ENCODE measurements at places on chromosomes 5 and 9.

- no peak for DNase-seq
Observed at GRCh38 chr9:137809040-137809576, 68.5 kb upstream of the CACNA1B start.

- DNase-seq = no peak
Observed at GRCh38 chr9:75120686-75121085, 32.4 kb downstream of the OSTF1 start.

DNA sequence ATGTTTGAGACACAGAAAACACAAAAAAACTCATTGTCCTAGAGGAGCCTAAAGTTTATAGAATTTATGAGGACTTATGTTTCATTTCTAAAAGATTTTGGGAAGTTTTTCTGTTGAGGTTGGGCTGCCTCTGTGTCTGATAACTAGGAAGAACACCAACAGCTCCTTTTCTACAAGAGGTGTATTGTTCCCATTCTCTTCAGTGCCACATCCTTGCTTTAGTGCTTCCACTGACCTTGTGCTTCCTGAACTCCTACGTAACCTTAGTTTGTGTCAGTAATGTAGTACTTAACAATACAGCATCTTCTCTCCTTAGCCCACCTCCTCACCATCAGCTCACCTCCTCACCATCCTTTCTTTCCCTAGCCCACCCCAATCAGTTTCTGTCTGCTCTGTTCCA lies 117.3 kb upstream of the TNC start:
- DNase-seq = no peak

DNA sequence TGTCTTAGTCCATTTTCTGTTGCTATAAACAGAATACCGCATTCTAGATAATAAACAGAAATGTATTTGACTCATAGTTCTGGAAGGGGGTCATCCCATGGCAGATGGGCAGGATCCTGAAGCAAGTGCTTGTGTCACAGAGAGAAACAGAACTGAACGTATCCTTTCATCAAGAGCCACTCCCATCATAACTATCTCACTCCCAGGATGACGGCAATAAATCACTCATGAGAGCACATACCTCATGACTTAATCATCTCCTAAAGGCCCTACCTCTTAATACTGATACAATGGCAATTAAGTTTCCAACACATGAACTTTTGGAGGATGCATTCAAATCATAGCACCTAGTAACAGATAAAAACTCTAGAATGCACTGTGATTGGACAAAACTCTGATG lies 142.9 kb downstream of the CAMK4 start:
- DNase-seq = no peak

GRCh38 chr9:119368179-119368578 lies 1.1 kb downstream of the BRINP1 start:
- no peak for DNase-seq

DNA sequence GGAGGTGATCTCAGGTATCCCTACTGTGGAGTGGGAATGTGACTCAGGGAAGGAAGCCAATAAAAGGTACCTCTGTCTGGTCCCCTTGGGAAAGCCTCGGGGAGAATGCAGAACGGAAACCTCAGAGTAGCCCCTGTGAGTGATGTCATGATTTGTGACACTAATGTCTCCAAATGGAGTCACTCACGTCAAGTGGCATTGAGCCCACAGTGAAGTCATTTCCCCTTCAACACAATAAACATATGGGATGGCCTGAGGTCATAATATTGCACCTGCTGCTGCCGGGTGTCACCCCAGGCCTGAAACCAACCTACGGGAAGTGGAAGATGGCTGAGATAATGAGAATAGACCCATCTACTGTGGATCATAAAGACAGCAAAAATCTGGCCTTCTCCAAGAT lies 75.9 kb upstream of the GOLM1 start:
- DNase-seq = no peak

DNA sequence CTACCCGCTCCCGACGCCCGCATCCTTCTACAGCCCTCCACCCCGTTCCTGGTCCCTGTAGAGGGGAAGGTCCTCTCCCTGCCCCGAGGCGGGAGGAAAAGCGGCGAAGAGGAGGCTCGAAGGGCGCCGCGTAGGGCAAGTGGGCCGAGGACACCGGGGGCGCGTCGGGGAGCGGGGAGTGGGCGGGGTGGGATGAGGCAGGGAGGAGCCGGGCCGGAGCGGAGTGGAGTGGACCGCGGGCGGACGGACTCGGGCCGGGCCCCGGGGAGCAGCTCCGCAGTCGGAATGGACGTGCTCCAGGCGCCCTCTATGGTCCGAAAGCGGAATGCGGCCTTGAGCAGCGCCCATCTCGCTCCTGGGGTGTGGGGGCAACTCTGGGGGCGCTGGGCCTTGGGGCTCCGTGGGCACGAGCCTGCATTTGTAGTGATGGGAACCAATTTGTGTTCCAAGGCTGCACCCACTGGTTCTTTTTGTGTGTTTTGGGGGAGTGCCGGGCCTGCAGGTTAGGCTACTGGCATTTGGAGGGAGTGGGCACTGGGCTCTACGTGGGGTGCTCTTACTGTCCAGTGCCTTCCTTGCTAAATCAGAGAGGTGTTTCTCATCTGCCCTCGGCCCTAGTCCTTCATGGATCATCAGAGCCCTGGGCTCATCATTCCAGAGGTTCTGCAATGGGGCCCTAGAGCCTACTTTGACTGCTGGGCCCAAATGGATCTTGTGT lies 7.3 kb downstream of the IRX1 start:
- no peak for DNase-seq

DNA sequence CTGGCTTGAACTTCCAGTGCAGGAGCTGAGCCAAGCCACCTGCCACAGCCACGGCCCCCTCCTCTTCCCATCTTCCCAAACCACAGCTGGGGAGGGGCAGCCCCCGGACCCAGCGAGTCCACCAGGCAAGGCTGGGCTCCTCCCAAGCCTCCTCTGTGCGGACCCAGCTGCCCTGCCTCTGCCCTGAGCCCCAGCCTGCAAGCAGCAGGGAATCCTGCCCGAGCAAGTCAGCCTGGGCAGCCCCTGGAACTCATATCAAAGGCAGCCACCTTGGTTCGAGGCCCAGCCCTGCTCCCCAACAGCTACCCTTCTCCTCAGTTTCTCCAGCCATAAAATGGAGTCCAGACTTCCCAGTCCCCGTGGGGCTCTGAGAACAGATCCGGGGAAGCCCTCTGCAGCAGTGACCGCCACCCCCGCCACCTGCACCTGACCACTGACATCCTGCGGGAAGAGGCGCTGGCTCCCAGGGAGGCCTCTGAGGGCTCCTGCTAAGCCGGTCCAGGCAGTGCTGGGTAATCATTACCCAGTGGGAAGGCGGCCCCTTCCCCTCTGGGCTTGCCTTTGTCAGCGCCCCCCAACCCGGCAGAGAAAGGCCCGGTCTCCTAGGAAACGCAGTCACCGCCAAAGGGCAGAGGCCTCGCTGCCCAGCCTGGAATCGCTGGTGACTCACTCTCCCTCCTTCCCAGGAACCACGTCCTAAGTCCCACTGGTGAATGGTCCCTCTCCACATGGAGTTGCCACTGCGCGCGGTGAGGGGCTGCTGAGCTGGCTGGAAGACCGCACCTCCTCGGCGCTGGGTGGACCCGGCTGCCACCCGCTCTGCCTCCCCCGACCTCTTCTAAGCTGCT lies 1.5 kb downstream of the VAV2 start:
- DNase-seq = no peak

DNA sequence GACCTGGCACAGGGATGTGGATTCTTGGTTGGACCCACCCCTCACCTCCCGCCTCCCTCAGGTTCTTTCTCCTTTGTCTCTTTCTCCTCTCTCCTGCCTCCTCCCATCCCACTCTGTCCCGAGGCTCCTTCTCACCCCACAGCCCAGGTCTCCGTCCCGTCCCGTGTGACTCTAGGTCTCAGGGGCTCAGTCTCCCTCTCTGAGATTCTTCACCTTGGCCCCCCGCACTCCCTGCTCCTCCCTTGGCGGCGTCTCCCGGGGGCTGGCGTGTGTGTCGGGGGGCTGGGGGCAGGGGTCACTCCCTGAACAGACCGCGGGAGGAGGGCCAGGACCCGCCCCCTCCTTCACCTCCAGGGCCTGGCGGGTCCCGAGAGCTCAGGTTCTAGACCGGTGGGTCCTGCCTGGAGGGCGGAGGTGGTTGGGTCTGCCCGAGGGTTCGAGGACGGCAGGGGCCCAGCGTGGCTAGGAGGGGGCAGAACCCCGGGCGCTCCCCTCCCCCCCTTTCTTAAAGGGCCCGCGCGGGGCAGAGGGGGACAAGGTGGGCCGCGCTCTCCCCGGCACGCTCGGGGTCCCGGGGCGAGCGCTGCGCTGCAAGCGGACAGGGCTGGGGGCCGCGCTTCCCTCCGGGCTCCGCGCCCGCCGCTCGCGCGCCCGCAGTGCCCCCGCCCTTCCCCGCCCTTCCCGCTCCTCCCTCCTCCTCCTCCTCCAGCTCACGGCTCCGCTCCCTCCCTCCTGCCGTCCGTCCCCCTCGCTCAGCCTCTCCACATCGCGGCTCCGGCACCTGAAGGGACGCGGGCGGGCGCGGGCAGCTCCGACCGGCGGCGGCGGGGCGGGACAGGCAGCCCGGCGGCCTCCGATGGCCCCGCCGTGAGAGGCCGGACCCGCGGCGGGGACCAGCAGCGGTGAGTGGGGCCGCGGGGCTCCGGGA lies at the start of gene PSD2:
Gene PSD2, plus strand, starts transcription at position 735 of the 928 bp plus-strand sequence. CDS start 13,633 bp downstream, outside the sequence.
- no peak for DNase-seq

DNA sequence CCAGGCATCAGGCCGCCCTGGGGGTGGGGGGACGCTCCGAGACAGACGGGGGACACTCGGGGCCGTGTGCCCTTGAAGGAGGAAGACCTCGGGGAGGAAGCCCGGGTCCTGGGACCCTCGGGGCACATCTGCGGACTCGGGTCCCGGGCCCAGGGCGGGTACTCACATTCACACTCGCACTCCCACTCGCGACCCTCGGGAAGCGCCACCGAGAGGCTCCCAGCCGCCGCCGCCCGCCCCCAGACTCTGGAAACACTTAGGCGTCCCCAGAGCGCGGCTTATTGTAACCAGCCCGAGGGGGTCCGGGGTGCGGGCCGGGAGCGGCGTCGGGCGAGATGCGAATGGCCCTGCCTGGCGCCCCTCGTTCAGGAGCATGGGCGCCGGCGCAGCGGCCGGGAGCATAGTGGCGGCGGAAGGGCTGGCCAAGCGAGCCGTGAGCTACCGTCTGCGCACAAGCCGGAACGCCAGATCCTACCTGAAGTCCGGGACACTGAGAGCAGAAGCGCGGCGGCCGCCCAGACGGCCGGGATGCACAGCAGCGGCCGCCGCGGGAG lies 559 bp downstream of the ROR2 start:
- no peak for DNase-seq

DNA sequence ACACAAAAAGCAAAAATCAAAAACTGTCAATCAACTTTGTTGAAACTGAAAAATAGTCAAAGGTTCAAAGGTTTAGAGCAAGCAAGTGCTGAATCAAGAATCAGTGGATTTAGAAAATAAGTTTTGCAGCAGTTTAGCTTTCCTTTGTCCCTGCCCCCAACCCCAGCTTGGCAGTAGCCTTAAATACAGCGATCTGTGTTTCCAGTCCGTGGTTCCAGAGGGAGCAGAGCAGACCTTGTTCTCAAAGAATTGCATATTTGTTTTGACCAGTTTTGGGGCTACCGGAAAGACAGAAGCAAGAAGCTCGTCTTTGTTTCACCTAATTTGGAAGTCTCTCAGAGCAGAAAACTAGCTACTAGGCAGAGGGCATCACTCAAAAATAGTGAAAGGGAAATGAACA lies 57.2 kb upstream of the PRDM9 start:
- DNase-seq = no peak

DNA sequence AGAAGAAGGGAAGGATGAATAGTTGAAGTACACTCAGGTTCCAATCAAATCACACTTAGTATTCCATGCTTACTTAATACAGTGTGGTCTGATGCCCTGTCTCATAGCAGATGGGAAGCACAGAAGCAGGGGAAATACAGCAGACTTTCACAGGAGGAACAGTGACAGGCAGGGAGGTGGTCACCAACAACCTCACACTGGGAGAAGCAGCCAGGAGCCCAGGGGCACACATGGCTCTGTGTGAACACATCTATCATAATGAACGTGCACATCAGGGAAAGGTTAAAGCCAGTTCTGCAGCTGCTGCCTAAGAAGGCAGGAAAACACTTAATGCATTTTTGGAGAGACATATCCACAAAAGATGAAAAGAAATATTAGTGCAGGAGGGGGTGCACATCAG lies 312.3 kb downstream of the MED10 start:
- DNase-seq = no peak

- DNase-seq = no peak
Observed at GRCh38 chr5:112338681-112339337, 80.3 kb downstream of the EPB41L4A start.

GRCh38 chr9:82332018-82332773 lies 343.6 kb downstream of the SPATA31D1 start:
- no peak for DNase-seq

DNA sequence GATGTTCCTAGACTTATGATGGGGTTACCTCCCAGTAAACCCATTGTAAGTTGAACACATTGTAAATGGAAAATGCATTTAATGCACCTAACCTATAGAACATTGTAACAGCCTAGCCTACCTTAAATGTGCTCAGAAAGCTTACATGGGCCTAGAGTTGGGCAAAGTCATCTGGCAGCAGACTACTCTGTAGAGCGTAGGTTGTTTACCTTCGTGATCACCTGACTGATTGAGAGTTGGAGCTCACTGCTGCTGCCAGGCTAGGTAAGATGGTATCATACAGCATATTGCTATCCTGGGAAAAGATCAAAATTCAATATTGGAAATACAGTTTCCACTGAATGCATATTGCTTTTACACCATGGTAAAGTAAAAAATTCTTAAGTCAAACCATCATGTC lies 95.4 kb downstream of the HTR4 start:
- no peak for DNase-seq

DNA sequence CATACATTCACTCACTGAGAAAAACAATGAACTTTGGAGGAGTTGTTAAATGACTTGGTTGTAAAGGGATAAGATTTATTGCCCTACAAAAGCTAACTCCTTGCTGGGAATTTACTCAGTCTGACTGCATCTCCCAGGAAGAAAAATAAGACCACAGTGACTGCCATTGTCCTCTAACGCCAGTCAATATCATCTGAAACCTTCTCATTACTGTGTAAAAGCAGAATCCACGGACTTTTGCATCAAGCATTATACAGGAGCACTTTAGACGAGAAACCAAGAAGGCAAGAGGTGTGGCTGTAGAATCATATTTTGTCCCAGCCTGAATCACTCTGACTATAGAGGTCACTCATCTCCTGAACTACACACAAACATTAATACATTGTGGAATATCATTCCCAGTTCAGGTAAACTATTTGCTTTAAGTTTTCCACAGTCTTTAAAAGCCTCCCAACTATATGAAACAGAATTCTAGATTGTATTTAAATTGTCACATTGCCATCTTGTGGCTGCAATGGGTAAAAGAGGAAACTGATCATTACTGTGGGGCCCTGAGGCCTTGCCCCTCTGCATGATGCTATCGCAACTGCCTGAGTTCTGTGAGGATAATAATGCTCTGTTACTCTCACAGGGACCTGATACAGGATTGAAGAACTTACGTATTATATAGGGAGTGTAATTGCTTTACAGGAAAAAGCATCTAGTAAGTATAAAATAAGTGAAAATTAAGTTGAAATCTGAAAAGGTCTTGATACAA lies 142.9 kb downstream of the SLCO4C1 start:
- DNase-seq = no peak

GRCh38 chr9:76744336-76744735 lies 19.9 kb upstream of the PCA3 start:
- DNase-seq = no peak

Measured in NCI-H187 (cell line).